ENCODE measurements at places on chromosomes 3 and 15.

DNA sequence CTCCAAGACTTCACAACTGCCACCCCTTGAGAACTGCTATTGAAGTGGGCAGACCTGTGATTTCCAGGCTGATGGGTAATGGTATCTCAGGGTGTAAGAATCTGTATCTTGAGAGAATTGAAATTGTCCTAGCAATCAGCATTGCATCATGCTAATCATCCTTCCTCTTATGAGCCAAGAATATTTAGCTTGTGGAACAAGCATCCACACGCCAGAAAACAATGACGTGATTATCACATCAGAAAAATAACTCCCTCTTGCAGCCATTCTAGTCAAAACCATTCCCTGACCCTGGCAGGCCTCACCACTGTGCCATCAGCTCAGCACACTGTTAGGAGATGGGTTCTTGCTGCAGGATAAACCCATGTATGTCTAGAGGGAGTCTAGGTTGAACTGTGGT is 6.7 kb downstream of the BCL2L10 start:
- no peak for DNase-seq

GRCh38 chr3:61411009-61411662 is 150.2 kb upstream of the PTPRG start:
- DNase-seq, result no peak

DNA sequence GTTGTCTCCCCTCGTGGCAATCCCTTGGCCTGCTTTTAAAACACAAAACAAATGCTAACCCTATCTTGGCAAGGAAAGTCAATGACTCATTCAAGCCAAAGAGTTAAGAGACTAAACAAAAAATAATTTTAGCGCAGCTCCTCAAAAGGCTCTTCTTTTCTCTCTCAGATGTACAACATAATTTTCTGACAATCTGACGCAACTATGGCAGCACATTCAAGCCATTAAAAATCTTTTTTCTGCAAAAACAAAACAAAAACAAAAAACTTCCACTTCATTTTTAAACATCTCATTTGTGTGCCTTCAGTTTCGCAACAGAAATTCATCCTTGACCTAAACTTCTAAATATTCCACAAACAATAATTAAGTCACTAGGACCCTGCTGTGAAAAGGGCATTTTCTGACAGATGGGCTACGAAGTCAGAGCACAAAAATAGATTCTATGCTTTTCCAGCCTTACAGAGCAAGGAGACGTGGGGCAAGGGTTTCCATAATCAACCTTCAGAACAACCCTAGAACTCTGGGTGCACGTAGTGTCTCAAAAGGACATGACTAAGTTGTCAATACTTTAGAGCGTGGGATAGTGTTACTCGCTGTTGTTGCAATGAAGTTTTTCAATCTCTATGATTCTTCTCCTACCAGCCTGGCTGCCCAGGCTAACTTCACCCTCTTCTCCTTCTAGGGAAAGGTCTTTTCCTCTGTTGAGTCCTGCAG is 84.3 kb downstream of the MB21D2 start:
- no peak for DNase-seq

GRCh38 chr3:136893848-136894443 is 31.9 kb downstream of the NCK1 start:
- DNase-seq, result no peak

DNA sequence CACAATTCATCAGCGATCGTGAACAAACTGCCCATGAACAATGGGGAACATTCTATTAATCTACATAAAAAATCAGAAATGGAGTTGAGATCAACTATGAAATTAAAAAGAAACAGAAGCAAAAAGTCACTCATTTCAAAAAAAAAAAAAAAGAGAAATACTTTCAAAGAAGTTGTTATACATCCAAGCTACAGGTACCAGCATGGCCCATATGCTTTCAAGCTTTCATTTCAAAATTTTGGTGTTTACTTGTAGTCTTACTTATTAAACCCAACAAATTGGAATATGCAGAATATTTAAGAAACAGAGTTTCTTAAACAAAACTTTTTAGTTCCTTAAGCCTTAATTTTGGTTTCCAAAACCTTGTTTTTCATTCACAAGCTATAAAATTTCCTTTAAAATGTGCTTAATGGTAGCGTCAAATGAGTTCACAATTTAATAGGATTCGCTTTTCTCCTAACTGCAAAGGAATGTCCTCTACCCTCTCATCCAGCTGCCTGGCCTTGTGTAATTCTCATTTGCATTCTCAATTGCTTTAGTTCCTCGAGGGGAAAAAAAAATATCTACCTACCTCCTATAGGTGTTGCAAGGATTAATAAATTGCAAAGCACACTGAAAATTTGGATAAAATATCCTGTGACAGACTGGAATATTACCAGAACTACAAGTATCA is 565.2 kb downstream of the ROBO1 start:
- no peak for DNase-seq

DNA sequence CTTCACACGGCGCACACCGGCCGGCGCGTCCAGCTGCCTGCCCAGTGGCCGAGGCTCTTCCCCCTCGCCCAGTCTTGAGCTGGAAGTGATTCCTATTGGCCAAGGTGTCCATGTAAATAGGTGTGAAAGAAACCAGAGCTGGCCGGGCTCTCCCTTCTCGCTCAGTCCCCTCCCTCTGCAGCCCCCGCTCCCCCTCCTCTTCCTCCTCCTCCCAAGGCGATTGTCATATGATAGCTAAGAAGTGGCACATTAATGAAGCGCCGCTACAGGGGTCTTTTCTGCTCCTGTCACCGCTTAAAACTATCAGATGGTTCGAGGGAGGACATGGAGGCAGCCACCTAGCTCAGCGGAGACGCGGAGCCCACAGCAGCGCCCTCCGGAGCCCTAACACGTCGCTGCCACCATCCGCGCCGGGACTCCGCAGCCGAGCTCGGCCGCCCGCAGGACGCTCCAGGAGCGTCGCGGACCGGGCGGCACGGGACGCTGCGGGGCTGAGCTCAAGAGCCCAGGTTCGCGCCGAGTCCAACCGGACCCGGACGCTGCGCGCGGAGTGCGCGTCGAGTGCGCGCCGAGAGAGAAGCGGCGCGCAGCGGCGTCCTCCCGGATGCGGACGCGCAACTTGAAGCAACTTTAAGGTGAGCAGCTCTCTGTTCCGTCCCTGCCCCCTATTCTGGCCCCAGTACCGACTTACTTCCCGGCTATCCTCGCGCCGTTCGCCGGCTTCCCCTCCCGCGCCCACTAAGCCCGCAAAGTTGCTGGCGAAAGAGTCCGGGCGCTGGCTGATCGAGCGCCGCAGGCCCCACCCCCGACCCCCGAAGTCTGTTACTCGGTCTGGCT is at the start of gene FOXB1:
TSS of gene FOXB1 (plus strand) at position 303 of the 837 bp plus-strand sequence. CDS start 653 bp downstream, outside the sequence.
- no peak for DNase-seq

GRCh38 chr3:137970914-137971831 is 38.8 kb upstream of the CLDN18 start:
- peak; percentile 63 for DNase-seq

DNA sequence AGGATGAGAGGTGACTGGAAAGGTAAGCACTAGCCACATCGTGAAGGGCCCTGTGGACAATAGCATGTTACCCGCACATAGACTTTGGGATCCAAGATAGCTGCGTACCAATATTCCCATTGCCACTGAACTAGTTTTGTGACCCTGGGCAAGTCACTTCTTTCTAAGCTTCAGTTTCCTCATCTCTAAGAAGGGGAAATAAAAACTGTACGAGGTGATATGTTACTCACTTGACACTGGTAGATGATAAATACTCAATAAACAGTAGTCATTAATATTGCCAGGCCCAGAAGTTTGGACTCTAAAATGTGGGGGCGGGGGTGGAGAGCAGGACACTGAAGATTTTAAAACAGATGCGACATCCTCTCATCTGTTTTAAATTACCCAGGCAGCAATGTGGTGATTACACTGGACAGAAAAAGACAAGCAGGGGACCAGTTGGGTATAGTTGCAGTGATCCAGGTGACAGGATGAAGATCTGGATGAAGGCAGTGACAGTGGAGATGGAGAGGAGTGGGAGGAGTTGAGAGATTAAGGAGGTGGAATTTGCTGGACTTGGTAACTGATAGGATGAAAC is 2.5 kb downstream of the ATG7 start:
- no peak for DNase-seq

DNA sequence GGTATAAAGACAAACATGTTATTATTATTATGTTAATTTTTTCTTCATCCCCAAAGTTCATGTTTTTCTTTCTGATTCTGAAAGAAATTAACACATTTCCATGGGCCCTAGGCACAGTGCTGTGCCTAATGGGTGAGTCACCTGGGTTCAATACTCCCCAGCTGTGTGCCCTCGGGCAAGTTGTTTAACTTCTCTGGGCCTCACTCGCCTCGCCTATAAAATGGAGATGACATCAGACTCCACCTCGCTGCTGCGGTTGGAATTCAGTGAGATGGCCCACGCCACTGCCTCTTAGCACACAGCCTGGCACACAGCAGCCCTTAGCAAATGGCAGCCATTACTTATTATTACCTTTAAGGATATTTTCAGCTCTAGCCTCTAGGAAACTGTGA is 22.6 kb downstream of the DNASE1L3 start:
- DNase-seq, result no peak

DNA sequence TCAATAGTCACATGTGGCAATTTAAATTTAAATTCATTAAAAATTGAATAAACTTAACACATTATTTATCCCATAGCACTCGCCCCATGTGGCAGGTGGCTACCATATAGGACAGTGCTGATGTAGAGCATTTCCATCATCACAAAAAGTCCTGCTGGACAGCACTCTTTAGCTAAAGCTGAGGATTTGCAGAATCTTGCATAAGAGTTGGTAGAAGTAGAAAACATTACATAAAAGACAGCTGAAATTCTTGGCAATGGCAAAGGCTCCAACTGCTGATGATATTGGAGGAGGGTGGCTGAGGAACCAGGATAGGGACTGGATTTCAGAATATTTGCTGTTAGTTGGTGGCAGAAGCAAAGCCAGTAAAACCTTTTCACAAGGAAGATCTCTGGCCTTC is 230.7 kb upstream of the SATB1 start:
- DNase-seq, result no peak

DNA sequence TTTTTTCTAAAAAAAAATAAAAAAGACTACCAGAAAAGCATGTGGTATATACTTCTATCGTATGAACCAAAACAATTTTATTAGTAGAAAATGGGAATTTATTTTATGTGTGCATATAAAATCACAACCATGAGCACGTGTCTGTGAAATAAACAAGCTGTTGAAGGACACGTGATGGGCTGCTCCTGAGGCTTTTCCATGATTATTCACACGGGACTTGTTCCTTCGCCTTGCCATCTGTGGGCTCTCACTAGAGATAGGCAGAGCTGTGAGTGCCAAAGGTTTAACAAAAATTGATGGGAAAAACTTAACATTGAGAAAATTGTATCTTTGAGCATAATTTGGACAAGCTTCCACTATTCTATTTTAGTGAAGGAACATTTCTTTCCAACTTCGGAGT is 12.4 kb upstream of the ETV5 start:
- DNase-seq, result no peak

GRCh38 chr3:133121450-133121849 is 83.3 kb downstream of the TMEM108 start:
- no peak for DNase-seq

DNA sequence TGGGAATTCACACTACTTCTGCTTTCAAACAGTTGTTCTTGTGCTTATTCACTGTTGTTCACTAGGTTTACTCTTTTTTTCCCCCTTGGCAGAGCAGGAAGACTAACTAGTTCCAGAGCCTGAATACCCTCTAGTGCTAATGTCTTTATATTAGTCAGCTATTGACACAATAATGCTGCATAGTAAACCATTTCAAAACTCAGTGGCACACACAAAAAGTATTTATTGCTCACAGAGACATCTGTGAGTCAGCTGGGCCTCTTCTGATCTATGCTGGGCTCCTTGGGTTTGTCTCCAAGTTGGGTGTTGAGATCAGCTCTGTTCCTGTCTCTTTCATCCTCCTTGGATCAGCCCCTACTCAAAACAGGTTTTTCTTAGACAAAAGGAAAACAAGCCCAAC is 51.1 kb downstream of the RSRC1 start:
- DNase-seq, result no peak

- DNase-seq, result no peak
Measured at GRCh38 chr15:56839641-56840040, 78.8 kb upstream of the TCF12 start.

DNA sequence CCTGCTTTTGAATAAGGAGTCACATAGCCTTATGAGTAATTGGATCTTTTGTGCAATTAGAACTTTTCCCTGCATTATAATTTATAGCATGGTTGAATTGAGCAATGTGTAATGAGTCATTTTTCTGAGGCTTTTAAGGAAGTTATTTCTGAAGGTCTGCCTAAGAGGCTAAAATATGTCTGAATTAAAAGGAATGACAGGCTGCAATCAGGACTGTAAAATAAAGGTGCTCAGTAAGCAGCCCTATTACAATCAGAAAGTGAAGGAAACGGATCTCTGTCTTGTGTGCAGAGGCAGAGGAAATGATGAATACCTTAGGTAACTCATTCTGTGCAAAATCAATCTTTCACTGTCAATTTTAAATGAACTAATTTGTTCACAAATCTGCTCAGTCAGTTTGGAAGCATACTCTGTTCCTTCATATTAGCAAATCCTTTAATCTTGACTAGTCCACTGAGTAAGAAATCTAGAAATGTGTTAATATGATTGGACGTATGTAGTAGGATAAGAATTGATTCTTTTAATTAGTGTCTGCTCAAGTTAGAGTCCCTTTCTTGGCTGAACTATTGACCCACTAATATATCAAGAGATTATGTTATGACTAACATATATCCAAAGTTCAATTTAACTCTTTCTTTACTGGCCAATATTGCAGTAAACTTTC is 290.1 kb downstream of the ZIC1 start:
- DNase-seq, result no peak

DNA sequence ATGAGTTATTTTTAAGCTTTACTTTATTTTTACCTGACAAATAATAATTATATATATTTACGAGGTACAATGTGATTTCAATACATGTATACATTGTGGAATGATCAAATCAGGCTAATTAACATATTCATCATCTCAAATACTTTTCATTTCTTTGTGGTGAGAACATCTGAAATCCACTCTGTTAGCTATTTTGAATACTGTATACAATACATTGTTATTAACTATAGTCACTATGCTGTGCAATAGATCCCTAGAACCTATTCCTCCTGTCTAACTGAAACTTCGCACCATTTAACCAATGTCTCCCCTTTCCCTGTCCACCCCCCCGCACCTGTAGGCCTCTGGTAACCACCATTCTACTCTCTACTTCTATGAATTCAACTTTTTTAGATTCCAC is 7.9 kb upstream of the SPPL2A start:
- DNase-seq, result no peak

- no peak for DNase-seq
Measured at GRCh38 chr3:128991355-128991895, 2.5 kb downstream of the CFAP92 start.

GRCh38 chr3:148901987-148902791 is 37.1 kb downstream of the CPA3 start:
- DNase-seq, result no peak

- no peak for DNase-seq
Measured at GRCh38 chr15:35399901-35400300, 146.1 kb downstream of the DPH6 start.

Measured in dorsolateral prefrontal cortex (tissue), 122 donors.